Right atrium auricular region (tissue), 2 donors: ENCODE measurements at places on chromosomes 7 and 10. TPM values are rescaled to one million over a fixed set of nuclear protein-coding genes. Genes with fewer than 3 reads are reported as not detected.
A peak's percentile ranks its signal among the peaks of the same experiment; 100 is the strongest.

GRCh38 chr10:112802411-112803022 lies 147.5 kb upstream of the TCF7L2 start:
- DNase-seq, result no peak

DNA sequence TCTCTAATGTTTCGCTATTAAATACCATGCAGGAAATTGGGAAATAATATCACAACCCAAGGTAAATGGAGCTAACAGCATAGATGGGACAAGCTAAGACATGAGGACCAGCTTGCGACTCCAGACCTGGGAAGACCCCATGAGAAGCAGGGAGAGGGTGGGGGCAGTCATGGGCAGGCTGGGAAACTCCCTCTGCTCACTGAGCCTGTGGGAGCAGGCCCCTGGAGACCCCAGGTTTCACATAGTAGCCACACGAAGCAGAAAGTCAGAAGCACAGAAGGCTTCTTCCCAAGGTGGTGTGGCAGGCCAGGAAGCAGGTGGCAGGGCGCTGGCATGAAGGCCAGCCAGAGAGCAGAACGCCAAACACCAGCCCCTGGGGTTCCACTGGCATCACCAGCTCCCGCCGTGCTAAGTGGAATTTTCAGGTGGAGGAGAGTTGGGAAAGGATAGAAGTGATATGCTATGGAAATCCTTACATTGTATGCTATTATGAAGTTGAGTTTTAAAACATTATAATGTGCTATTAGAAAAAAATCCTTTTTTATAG lies 99.9 kb upstream of the RNF32 start:
- DNase-seq, result no peak

GIMAP1 gene
- 8.0 TPM for total RNA-seq

GRCh38 chr7:47039089-47039648 lies 542.7 kb downstream of the TNS3 start:
- no peak for DNase-seq

GRCh38 chr10:15433850-15434537 lies 62.9 kb upstream of the FAM171A1 start:
- no peak for DNase-seq

DNA sequence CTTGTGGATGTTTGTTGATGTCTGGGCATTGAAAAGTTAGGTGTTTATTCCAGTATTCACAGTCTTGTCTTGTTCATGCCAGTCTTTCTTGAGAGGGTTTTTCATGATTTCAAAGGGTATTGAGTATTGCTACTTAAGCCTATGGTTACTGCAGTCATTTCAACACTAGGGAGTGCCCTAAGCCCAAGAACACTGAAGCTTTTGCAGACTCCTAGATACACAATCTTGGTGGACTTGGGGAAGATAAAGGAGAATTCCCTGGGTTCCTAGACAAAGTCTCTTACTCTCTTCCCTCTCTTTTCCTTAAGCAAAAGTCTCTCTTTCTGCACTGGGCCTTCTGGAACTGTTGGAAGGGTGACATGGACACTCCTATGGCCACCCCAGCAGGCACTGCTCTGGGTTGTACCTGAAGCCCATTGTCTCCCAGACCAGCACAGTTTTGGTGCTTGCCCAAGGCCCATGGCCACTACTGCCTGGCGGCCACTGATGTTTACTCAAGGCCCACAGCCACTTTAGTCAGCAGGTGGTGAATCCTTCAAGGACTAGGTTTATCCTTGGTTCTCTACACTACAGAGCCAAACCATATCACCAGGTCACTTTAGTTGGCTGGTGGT lies 24.9 kb downstream of the SAMD9 start:
- no peak for DNase-seq

- no peak for DNase-seq
Measured at GRCh38 chr7:4807598-4808016, 32.2 kb downstream of the AP5Z1 start.

TET1 gene
- total RNA-seq, result 2.4 TPM

DNA sequence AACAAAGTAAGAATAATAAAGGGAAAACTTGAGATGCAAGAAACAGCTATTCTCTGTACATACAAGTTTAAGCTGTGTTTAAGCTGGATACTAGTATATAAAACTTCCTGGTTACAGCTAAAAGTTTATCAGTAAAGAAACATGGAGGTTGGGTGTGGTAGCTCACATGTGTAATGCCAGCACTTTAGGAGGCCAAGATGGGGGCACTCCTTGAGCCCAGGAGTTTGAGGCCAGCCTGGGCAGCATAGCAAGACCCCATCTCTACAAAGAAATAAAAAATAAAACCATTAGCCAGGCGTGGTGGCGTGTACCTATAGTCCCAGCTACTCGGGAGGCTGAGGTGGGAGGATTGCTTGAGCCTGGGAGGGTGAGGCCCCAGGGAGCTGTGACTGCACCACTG lies 3.2 kb downstream of the RSU1 start:
- no peak for DNase-seq

DNA sequence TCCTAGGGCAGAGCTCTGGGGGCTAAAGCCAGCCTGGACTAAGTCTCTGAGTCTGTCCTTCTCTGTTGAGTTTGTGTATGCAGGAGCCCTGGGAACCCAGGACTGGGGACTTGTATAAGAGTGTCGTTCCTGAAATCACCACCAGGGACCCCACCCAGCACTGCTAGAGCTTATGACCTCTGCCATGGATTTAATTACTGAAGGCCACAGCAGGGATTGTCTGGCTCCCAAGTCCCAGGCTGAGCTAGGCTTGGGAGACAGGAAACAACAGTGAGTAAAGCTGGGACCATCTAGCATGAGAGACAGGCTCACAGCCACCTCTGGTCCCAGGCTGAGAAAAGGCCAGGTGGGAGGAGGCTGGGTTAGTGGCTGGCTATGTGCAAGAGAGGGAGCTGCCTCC lies 1.4 kb upstream of the TSPAN15 start:
- peak; percentile 73 for DNase-seq
